Prostate gland (tissue), 2 donors: ENCODE measurements at places on chromosomes 1 and 21.

GRCh38 chr1:56451491-56451890, 127.9 kb downstream of the PLPP3 start:
- DNase-seq: no peak

- no peak for DNase-seq
Observed at GRCh38 chr1:17742583-17742982, 12.6 kb upstream of the ACTL8 start.

GRCh38 chr1:31798086-31798432, 17.8 kb downstream of the SPOCD1 start:
- DNase-seq: no peak

DNA sequence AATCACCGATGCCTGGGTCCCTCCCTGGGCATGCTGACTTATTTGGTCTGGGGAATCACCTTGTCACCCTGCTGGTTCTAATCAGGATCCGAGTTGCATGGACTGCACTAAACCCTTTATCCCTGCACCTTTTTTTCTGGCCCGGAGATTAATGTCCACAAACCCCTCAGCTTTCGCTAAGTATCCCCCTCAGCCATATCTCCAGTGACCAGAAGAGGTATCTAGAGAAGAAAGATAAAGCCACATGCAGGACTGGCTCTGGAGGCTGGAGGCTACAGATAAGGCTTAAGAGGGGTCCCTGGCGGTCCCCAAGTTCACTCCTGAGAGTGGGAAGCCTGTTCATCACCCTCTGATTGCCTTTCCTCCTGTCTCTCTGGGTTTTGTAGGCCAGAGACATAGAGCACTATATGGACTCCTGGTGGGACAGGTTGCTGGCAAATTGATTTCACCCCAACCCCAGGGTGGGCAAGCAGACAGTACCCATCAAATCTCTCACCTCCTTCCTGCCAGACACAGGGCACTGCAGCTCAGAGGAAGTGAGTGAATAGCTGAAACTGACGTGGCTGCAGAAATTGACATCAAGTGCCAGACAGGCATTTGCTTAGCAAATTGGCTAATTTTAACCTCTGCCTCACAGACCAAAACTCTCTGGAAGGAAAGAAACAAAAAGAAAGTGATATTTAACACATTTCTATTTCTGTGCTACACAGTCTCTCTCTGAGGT, 38.8 kb downstream of the HMGB4 start:
- no peak for DNase-seq

GRCh38 chr1:15027515-15027986, 126.0 kb upstream of the TMEM51 start:
- DNase-seq: peak; percentile 50

GRCh38 chr1:23619299-23620188, 60.2 kb upstream of the ID3 start:
- DNase-seq: peak; percentile 25

GRCh38 chr21:14567331-14568279, 21.5 kb upstream of the SAMSN1 start:
- no peak for DNase-seq

- no peak for DNase-seq
Observed at GRCh38 chr1:47416319-47417169, 459 bp downstream of the FOXE3 start.

DNA sequence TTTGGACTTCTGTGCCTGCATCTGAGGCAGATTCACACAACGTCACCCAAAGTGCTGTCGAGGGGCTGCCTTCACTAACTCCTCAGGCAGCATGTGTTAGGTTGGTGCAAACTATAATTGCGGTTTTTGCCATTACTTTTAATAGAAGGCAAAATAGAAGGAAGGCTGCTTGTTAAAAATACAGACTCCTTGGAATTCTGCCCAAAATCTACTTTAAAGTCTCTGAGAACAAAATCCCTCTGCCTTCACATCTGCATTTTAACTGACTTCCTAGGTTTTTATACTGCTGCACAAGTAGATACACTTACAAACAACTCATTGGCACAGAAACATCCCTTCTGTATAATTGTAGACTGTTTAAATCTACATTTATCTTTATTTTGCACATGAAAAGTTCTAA, 41.3 kb upstream of the SLC19A2 start:
- no peak for DNase-seq

- no peak for DNase-seq
Observed at GRCh38 chr1:23525558-23526250, 5.3 kb downstream of the E2F2 start.

GRCh38 chr1:220971221-220971620, 92.0 kb downstream of the HLX start:
- DNase-seq: no peak

- no peak for DNase-seq
Observed at GRCh38 chr1:17222557-17222956, 17.6 kb downstream of the PADI1 start.

GRCh38 chr1:236416165-236416564, 22.1 kb downstream of the EDARADD start:
- DNase-seq: no peak

DNA sequence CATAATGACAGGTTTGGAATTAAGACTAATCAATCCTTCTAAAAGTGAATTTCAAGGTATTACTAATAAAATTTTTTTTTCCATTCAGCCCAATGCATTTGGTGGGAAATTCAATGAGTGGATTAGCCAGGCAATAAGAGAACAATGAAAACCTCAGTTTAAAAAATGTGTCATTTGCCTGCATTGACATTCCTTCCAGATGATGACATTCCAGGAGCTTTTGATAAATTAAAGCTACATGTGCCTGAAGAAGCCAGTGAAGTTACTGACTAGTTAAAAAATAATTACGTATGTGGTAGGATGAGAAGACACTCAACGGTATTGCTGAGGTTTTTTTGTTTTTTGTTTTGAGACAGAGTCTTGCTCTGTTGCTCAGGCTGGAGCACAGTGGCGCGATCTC, 37.9 kb upstream of the RC3H1 start:
- no peak for DNase-seq

- no peak for DNase-seq
Observed at GRCh38 chr1:3255680-3256079, 186.7 kb downstream of the PRDM16 start.

- DNase-seq: no peak
Observed at GRCh38 chr21:41333752-41334151, 17.2 kb downstream of the FAM3B start.

DNA sequence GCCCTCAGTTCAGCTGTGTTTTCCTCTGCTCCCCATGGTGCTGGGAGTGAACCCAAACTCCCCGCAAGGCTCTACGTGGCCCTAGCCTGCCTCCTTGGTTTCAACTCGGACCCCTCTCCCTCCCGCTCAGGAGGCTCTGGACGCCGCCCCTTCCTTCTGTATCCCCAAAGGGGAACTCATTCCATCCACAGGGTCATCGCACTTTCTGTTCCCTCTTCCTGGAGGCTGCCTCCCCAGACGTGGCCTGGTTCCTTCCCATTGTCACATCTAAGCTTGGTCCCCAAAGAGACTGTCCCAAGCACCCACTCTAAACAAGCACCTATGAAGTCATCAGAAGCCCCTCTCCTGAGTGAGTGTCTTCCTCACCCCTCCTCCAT, 10.9 kb downstream of the KCNAB2 start:
- DNase-seq: no peak

- no peak for DNase-seq
Observed at GRCh38 chr1:73333847-73334503, 864.0 kb downstream of the LRRIQ3 start.

DNA sequence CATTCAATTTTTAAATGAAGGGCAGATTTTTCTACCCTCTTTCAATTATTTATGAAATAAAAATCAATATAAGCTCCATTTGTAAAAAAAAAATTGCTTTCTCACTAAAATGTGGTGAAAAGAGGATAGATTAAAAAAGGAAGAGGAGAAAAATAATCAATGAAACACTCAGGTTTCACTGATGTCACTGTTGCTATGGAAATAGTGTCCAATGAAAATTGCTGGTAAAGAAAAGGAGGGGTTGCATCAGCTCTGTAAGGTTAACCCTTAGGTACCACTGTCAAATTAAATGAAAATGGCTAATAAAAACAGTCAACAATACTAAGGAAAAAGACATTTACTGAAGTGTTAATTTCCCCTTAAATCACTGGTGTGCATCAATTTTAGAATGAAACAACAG, 91.6 kb upstream of the TTC39A start:
- no peak for DNase-seq

DNA sequence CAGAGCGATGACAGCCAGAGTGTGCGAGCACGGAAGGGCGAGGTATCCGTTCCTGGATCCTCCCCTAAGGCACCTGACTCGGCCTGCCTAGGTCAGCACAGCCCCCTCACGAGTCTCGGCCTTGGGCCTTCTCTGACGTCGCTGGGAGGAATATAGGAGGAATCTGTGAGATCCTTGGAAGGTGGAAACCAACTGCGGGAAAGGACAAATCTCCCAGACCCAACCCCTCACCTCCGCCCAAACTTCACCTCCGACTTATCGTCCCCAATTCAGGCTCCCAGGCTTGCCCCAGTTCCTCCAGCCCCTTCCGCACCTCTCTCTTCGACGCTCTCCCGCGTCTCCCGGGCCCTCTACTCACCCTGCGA, 494 bp downstream of the APH1A start:
- peak; percentile 18 for DNase-seq

- no peak for DNase-seq
Observed at GRCh38 chr1:57447551-57447950, 23.7 kb upstream of the DAB1 start.

GRCh38 chr1:56516539-56517252, 62.7 kb downstream of the PLPP3 start:
- peak; percentile 81 for DNase-seq

GRCh38 chr1:202004711-202005110, 5.7 kb upstream of the ELF3 start:
- no peak for DNase-seq

DNA sequence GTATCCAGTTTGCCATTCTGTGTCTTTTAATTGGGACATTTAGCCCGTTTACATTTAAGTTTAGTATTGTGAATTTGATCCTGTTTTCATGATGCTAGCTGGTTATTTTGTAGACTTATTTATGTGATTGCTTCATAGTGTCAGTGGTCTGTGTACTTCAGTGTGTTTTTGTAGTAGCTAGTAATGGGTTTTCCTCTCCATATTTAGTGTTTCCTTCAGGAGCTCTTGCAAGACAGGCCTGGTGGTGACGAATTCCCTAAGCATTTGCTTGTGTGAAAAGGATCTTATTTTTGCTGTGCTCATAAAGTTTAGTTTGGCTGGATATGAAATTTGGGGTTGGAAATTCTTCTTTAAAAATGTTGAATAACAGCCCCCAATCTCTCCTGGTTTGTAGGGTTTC, 69.2 kb upstream of the PDC start:
- DNase-seq: no peak

GRCh38 chr1:167057241-167057688, 32.9 kb downstream of the GPA33 start:
- DNase-seq: peak; percentile 20

- DNase-seq: no peak
Observed at GRCh38 chr21:35150562-35151226, 101.6 kb upstream of the RUNX1 start.

GRCh38 chr1:243438146-243438545, 182.3 kb downstream of the SDCCAG8 start:
- DNase-seq: no peak

DNA sequence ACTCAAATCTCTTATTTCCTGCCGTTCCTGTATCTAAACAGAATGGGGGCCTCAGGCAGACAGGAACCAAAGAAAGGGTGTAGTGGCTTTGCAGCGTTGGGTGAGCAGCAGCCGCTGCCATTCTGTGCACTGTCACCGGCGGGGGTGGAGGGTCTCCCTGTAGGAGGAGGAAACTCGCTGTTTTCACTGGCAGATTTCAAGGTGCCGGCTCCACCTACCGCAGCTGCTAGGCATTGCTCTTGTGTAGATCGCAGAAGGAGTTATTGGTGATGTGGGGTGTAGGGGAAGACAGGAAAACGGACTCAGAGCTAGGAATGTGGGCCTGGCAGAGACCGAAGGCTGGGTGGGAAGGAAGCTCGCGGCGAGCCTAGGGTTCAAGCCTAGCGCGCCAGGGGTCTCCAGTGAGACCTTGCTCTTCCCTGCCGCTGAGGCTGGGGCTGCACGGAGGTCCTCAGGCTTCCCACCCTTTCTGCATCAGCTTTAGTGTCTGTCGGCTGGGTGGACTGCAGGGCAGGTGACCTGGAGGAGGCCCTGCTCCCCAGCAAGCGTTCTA, 20.8 kb downstream of the ATP5PO start:
- peak; percentile 50 for DNase-seq

GRCh38 chr21:43646550-43647260, 12.6 kb downstream of the HSF2BP start:
- DNase-seq: peak; percentile 90

DNA sequence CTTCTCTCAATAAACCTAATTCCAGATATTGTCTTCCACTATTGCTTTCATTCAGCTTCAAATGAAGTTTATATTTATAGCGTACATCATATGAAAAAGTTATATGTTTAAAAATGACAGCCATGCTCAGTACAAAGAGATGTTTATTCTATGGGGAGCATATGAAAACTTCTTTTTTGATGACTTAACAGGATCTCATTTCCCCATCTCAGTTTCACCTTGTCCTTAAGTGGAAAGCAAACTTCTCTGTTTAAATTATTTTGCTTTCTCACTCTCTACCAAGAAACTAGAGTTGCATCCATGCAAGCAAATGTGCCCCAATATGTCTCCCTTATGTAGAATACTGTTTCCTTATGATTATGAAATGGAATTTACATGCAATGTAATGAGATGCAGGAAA, 799.5 kb upstream of the RGS18 start:
- no peak for DNase-seq

- no peak for DNase-seq
Observed at GRCh38 chr21:20276954-20277353, 721.3 kb upstream of the NCAM2 start.

DNA sequence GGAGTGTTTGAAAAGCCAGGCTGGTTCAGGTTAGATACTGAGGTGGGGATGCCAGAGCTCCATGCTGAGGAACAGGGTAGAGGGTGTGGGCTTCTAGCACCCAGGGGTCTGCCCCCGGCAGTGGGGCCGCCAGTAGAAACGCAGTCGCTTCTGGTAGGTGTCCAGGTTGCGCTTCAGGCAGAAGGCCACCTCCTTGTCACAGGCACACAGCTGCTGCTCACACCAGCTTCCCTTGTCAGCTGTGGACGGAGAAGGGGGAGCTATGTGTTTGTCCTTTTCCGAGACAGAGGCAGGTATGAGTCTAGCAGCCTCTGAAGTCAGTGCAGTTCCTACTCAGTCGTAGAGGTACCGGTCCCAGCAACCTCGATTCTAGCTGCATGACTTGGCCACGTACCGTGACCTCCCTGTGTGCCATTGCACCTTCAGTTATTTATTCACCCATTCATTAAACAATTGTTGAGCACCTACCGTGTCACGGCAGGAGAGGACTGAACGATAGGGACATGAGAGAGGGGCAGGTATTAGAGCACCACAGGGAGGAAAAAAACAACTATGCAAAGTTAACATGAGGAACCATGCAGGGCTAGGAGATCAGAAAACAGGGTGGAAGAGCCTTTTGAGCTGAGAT, 5.2 kb downstream of the PLA2G2D start:
- no peak for DNase-seq

GRCh38 chr21:31997191-31997590, 124.4 kb downstream of the HUNK start:
- no peak for DNase-seq

DNA sequence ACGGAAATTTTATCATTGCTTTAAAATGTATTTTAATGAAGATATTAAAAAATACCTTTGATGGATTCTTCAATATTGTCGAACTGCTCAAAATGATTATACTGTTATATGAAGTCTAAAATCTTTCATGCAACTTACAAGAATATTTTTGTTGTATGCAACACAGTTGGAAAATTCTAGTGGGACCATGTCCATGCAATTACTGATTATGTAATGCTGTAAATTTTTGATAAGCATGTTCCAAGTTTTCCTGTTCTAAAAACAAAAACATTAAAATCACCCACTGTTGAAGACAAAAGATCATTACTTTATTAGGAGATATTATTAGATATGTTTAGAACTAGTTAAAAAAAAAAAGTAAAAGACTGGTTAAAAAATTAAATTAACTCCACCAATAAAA, 132.8 kb downstream of the NFIA start:
- DNase-seq: no peak
